ENCODE measurements at places on chromosomes 4 and X.

DNA sequence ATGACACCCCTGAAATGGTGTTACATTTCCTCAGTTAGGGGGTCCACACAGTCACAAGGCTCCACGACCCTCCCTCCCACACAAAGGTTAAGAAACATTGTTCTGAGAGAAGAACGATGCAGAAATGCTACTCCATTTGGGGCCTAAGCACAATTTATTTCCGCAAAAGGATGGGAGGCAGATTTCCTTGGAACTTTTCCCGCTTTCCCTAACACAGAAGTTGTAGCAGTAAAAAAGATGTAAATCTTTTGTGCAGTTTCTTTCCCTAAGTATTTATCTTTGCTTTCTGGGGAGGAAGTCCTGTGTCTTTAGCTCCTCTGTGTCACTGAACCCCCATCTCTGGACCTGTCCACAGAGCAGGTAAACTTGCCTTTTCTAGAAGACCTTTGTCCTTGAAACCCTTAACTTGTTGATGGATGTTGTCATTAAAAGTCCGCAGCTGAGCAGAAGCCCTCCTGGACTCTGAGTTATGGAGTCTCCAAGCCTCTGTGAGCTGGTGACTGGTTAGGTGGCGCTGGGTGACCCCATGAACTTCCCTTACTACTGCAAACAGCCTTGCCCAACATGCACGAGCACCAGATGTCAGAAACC is 67.2 kb upstream of the SHISA3 start:
- DNase-seq = no peak

- no peak for DNase-seq
Measured at GRCh38 chr4:141409556-141409955, 188.9 kb downstream of the ZNF330 start.

- DNase-seq = no peak
Measured at GRCh38 chrX:54926978-54927377, 6.4 kb downstream of the TRO start.

- no peak for DNase-seq
Measured at GRCh38 chrX:19569121-19569805, 54.0 kb upstream of the MAP3K15 start.

DNA sequence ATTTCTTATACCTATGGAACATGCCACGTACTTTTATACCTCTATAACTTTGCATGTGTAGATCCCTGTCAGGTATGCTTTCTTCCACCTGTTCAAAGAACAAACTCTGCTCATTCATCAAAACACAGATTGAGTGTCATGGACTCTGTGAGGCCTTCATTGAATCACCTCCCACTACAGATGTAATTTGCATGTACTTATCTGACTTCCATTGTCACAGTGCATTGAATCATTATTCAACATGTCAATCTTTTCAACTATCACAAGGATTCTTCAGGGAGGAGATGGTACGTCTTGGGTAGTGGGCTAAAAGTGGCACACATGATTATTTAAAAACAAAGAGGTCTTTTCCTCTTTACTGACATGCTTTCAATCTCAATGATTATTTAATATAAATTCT is 24.1 kb downstream of the SPOCK3 start:
- DNase-seq = no peak

GRCh38 chrX:86946569-86946968 is 571.0 kb upstream of the KLHL4 start:
- DNase-seq = no peak

GRCh38 chrX:135596495-135596894 is 76.0 kb downstream of the INTS6L start:
- no peak for DNase-seq

- no peak for DNase-seq
Measured at GRCh38 chr4:171035909-171036308, 777.3 kb upstream of the GALNTL6 start.

- no peak for DNase-seq
Measured at GRCh38 chr4:185190306-185190856, 13.4 kb downstream of the CFAP97 start.

- no peak for DNase-seq
Measured at GRCh38 chr4:3513807-3514206, 18.4 kb downstream of the LRPAP1 start.

DNA sequence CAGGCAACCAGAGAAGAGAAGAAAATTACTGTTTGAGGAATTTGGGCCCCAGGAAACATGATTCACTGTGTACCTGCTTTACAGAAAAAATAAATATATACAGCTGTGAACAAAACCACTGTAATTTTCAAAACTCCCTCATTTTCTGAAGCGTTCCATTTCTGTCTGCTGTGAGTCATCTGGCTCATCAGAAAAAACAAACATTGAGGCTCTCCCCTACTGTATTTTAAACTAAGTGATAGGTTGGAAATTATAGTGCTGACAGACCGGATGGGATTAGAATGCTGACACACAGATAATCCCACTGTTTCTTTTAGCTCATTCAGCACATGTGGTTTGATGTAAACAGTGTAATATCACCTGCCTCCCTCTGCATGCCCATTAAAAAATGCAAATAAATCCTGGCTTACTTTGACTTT is 847.0 kb downstream of the TRIML1 start:
- DNase-seq = no peak

GRCh38 chr4:108398316-108398715 is 222.1 kb upstream of the RPL34 start:
- no peak for DNase-seq

DNA sequence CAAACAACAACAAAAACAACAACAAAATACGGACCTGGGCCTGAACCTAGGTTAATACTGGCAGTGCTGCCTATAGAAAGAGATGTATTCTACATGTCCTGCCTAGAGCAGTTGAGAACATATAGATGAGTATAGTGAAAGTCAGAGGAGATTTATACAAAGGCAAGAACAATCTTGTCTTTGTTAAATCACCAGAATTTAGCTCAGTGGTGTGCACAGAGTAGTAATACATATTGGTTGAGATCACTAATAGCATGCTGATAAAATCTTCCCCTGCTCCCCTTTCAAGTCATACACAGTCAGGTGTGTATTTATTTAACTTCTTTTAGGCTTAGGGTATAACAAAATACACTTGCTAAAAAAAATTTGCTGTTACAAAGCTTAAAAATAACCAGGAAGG is 247.8 kb downstream of the ADGRL3 start:
- no peak for DNase-seq

DNA sequence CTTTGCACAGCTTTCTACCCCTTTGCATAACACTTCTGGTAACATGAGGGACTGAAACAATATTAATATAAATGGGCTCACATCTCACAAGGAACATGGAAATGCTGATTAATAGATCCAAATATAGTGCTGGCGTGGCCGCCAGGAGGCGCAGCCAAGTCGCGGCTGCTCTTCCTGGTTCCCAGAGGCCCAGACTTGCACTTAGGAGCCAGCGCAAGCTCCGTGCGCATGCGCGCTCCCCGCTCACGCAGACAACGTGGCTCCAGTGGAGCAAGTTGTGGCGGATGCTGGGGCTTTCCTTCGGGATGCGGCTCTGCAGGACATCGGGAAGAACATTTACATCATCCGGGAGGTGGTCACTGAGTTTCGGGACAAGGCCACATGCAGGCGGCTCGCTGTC is 318.3 kb upstream of the SLC7A11 start:
- no peak for DNase-seq

- DNase-seq = no peak
Measured at GRCh38 chr4:124055896-124056295, 656.6 kb downstream of the ANKRD50 start.

- no peak for DNase-seq
Measured at GRCh38 chr4:138030375-138030774, 211.8 kb downstream of the SLC7A11 start.

DNA sequence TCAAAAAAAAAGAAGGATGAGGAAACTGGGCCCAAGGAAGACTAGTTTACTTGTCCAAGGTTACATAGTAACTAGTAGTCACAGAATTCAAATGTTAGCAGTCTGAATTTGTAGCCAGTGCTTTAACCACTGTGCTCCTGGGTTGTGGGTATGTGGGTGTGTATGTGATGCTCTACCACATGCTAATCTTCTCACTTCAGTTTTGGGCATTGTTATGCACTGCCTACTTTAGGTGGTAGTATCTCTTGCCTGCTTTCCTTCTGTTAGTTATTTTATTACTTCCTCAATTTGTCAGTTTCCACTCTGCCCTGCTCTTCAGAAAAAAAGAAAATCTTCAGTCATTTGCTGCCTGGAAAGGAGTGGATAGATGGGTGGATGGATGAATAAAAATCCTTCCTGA is 219.2 kb downstream of the RPA4 start:
- no peak for DNase-seq

DNA sequence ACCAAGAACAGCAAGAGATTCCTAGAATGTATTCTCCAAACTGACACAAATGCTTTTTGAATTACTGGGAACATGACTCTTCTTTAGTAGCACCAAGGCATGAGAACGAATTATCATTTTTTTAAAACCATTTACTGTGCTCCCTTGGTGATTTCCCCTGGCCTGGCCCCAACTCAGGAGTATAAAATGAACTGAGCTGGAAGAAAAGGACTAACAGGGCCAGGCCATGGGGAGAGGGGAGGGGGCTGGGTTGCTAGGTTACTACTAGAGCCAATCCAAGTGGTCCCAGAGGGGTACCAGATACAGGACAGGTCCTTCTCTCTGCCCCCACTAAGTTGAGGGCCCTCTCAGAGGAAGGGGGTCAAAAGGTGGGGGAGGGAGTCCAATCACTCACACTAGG is 23.1 kb downstream of the SASH3 start:
- DNase-seq = no peak

DNA sequence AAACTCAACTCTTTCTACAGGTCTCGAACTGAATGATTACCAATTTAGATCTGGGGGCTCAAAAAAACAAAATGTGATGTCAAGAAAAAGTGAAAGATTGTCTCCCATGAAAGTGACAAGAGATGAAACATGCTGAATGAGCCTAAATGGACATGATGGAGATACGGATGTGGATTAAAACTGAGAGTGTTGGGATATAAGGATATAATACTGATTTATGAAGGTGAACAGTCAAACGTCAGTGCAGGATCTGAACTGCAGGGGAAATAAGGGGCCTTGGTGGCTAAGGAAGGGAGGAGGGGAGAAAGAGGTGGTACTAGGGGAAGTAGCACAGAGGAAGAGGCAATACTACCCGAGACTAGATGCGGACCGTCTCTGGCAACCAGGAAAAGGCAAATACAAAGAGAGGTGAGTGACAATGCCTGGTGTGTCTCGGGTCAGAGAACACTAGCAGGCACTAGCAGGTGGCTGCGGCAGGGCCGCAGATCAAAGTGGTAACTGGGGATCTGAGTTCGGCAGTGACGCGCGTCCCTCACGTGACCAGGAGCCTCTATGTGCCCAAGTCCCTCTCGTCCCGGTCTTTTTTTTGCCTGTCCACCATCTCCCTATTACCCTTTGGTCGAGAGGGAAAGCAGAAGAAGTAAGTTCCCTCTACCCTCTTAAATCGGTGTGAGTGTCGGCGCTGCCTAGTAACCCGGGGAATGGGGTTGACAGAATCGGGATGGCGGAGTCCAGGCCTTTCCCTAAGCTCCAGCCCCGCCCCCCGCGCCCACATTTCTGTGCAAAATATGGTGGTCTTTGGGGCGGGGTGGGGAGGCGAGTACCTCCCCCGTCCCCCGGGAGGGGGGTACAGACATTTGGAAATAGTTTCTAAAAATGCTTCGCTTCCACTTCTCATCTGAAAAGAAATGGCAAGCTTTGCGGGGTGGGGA is at the start of gene TCEAL1:
Gene TCEAL1, plus strand, starts transcription at position 590 of the 932 bp plus-strand sequence. CDS start 942 bp downstream, outside the sequence.
- peak; percentile 51 for DNase-seq

DNA sequence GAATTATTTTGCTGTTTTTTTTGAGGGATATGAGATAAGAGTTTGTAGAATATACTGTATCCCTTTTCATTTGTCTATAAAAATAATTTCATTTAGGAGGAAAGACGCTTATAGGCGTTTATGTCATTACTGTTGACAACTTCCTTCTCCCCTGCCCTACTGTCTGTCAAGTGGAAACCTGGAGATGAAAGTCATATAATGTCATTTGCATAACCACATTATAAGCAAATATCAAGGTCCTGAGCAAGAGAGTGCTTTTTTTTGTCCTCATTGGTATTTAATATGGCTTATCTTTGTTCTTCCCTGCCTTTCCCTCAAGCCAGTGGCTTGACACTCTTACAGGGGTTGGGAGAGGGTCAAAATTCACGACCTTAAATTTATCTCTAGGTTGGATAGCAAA is 55.8 kb downstream of the LRP2BP start:
- DNase-seq = no peak

DNA sequence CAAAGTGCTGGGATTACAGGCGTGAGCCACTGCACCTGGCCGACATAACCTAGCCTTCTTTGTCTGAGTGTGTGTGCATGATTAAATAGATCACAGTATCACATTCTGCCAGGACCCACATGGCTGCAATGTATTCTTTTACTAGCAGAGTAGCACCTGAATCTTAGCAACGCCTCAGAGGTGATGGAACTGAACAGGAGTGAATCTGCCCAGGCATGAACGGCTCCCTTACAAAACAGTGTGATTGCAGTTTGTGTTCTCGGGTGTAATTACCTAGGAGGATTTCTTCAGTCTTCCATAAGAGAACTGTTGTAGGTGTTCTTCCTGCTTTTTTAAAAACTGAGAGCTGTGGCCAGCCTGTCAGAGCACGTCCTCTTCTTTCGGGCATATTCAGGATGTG is 122.7 kb upstream of the STS start:
- no peak for DNase-seq

DNA sequence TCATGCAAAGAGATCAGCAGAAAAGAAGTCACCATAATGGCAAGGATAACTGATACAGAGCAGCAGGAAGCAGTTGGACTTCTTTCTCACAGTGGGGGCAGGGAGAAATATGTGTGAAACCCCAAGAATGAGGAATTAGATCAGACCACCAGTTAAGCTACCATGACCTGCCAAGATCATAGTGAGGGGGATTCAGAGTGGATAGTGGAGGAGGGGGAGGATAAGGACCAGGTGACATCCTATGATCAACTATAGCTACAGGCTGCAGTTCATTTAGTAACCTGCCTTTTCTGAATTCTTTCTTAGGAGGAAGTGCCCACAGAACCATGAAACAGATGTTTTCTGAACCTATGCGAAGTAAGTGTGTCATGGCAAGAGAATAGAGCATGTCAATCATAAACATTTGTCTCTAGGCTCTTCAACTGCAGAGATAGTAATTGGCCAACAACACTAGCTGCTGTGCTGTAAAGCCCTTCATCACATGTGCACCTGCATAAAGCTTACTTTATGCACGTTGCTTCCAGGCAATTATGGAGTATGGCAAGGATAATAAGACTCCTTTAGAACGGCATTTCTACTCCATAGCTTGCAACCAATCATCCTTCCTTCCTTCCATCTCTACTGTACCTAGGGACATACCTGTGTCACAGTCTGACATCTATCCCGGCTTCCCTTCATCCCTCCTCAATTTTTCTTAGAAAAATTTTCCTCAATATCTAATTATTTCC is 329.7 kb downstream of the EPHA5 start:
- DNase-seq = no peak

- DNase-seq = no peak
Measured at GRCh38 chrX:47618923-47619485, 653 bp downstream of the SYN1 start.

- no peak for DNase-seq
Measured at GRCh38 chrX:119421016-119421705, 22.0 kb downstream of the SLC25A43 start.
